OCI-M1 (cell line): ENCODE measurements at places on chromosomes 2 and 18.

DNA sequence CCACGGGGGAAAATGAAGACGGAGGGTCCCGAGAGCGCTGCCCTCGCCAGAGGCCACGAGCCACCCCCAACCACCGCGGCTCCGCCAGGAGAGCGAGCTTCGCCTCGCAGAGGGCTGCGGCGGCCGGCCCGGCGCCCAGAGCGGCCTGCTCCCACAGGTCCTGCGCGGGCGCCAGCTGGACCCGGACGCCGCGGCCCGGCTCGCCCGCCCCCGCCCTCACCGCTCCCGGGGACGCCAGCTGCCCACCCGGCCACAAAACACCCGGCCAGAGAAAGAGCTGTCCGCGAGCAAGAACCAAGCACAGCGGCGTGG lies 709 bp downstream of the PTPN2 start:
- DNase-seq = no peak

GRCh38 chr2:235244255-235245220 lies 249.3 kb upstream of the AGAP1 start:
- DNase-seq = peak; percentile 6

- no peak for DNase-seq
Observed at GRCh38 chr2:68134554-68134953, 23.1 kb upstream of the PNO1 start.

- DNase-seq = no peak
Observed at GRCh38 chr2:119706221-119706620, 27.2 kb downstream of the TMEM177 start.

DNA sequence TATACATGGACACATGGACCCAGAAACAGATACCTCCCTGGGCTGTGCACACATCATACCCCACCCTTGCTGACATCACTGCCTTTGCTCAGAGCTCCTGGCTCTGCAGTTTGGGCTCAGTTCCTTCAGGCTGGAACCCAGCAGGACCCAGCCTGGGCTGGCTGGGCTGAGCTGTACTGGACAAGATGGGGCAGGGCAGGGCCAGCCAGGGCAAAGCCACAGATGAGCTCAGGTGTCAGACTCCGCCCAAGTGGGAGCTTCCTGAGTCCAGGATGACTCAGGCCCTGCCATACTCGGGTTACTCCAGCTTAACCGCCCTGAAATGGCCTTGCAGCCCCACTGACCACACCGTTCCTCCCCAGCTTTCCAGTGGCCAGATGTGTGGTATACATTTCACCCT lies 284.9 kb downstream of the OSR1 start:
- DNase-seq = no peak

GRCh38 chr2:15909157-15909556 lies 31.2 kb upstream of the MYCN start:
- no peak for DNase-seq

GRCh38 chr2:58853420-58853819 lies 612.3 kb upstream of the FANCL start:
- no peak for DNase-seq

GRCh38 chr2:12816379-12817306 lies 99.9 kb downstream of the TRIB2 start:
- no peak for DNase-seq

- DNase-seq = no peak
Observed at GRCh38 chr2:164979113-164979512, 23.8 kb upstream of the SLC38A11 start.

GRCh38 chr2:170213651-170214050 lies 35.7 kb downstream of the MYO3B start:
- peak; percentile 70 for DNase-seq

DNA sequence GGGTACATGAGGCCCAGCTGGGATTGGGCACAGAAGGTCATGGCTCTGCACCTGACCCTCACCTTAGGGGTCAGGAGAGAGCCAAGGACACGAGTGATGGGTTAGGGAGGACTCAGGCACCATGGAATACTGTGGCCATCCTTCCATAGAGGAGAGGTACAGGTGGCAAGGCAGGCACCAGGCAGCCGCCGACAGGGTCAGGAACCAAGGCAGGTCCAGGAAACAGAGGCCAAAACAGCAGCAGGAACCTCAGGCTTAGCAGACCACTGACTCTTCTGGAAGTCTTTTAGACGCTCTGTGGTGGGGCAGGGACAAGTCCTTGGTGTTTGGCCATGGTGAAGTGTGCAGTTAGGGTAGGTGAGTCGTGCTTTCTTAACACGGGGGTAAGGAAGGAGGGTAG lies 128.0 kb downstream of the NEDD4L start:
- DNase-seq = no peak

DNA sequence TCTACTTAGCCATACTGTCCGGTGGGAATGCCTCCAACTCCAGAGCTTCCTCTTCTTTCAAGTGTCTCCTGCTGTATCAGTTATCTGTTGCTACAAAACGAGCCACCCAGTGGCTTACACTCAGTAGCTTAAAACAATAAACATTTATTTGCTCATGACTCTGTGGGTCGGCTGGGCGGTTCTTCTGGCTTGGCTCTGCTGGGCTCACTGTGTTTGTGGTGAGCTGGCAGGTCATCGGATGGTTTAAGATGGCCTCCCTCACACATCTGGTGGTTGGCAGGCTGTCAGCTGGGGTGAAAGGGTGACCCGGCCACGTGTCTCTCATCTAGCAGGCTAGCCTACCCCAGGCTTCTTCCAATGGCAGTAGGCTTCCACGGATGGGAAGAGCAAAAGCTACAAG lies 122.4 kb upstream of the SLC1A4 start:
- DNase-seq = peak; percentile 18

DNA sequence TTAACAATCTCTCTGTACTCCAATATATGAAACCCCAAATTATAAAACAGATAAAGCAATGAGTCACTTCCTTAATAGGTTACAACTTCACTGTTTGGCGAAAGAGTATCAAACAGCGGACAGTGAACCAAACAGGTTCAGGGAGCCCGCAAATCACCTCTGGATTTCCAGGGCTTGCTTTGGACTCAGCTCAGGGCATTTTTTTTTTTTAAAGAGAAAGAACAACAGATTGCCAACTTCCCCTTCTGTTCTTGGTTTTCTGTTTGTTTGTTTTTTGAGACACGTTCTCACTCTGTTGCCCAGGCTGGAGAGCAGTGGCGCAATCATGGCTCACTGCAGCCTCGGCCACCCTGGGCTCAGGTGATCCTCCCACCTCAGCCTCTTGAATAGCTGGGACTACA lies 52.7 kb downstream of the ABCB11 start:
- peak; percentile 23 for DNase-seq

- DNase-seq = no peak
Observed at GRCh38 chr18:49994410-49994809, 181.1 kb upstream of the ACAA2 start.

GRCh38 chr2:190512539-190513095 lies 21.9 kb downstream of the NEMP2 start:
- no peak for DNase-seq

DNA sequence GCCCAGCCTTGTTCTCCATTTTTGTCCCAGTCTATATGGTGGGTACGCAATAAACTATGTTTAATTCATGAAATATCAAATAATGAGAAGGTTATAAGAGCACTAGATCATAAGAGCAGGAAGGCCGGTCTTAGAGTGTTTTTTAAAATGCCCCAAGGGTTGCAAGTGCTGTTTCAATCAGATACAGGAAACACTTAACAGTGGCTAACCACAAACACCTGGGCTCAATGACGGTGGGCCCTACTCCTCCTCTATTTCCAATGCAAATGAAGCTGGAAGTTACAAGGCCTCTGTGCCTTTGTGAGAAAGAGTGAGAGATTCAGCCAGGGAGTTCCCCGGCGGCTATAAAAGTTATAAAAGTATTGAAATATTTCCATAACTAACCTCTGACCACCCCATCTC lies 18.9 kb upstream of the WDR33 start:
- no peak for DNase-seq

DNA sequence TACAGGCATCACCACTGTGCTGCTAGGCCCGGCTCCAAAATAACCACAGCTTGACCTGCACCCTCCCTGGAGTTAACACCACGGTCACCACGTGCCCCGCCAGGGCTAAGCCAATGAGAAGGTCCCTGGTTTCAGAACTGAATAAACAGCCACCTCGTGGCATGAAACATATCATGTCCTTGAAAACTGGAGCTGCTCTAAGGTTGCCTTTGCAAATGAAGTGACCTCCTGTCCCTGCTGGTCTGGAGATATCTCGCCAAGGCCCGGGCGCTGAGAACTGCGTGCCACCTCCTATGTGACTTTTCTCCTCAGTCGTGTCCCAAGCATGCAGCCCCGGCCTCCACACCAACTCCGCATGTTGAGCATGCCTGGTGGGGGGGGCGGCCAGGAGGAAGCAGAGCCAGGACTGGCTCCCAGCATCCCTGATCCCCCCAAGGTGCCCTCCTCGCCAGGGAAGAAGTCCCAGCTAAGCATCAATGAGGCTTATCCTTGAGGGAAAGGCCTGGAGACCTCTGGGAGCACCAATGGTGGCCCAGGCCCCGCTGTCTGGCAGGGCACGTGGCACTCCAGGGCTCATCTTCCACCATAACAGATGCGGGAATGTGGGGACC lies 16.3 kb upstream of the KCNG2 start:
- no peak for DNase-seq

DNA sequence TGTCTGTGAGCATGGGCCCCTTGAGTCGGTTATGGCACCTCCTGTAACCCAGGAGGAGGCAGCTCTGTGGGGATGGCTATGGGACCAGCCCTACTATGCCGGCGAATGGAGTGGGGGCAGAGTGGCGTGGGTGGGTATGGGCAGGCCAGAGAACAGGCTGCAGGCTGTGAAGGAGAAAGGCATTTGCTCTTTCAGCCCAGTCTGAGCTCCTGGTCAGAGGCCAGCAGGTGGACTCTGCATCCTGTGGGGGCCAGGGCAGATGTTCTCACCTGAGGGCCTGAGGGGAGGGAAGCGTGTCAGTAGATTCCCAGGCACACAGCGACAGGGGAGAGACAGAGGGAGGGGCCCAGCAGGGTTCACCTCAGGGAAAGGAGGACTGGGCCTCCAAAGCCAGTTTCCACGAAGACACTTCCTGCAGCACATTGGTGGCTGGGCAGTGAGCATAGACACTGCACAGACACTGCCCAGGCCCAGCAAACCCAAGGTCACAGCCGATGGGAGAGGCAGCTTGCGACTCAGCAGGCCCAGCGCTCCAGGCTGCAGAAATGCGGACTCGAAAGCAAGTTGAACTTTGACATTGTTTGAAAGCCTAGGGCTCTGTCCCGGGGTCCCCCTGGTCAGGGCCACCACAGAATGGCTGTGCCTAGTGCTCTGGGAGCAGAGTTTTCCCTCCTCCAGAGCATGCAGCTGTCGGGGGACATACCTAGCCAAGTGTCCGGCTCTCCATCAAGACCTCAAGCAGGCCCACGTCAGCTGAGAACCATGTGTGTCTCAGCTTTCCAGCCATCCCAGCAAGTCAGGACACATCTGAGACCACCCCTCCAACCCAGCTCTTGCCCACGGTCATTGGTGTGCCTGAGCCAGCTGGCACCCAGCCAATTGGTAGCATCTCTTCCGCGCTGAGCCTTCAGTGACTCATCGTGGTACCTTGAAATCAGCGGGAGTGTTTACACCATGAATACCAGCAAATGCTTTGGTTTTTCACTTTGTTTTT lies 53.8 kb downstream of the TGOLN2 start:
- DNase-seq = no peak

GRCh38 chr18:48583573-48583972 lies 44.7 kb downstream of the CTIF start:
- DNase-seq = no peak

- peak; percentile 92 for DNase-seq
Observed at GRCh38 chr2:196239622-196240587, 68.5 kb upstream of the STK17B start.

DNA sequence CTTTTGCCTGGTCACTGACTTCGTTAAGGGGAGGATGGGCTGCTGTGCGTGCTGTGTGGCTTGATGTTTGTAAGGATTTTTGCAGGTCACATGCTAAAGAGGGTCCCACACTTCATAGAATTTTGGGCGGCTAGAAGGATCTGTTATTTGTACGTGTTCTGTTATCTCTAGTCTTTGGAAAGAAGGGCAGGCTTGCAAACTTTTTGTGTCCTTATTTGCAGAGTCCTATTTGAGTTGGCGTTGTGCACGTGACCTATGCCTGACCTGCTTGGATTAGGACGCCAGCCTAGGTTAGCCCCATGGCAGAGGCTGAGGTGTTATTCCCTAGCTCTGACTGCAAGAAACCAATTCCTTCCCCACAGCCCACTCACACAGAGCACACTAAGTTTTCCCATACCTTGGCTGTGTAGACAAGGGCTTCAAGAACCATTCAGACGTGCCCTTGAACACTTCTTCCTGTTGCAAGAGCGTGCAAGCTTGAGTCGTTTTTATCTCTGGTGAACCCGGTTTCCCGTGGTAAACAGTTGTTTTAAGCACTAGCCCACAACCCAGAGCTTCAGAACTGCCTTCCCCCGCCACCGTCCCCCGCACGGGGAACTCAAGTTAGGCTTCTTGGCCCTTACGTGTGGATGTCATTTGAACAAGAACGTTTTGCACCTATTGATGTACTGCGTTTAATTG lies 94.6 kb downstream of the LDLRAD4 start:
- DNase-seq = no peak

- DNase-seq = no peak
Observed at GRCh38 chr2:7835693-7836680, 845.9 kb upstream of the ID2 start.

- peak; percentile 44 for DNase-seq
Observed at GRCh38 chr2:203591642-203592041, 56.5 kb upstream of the RAPH1 start.

DNA sequence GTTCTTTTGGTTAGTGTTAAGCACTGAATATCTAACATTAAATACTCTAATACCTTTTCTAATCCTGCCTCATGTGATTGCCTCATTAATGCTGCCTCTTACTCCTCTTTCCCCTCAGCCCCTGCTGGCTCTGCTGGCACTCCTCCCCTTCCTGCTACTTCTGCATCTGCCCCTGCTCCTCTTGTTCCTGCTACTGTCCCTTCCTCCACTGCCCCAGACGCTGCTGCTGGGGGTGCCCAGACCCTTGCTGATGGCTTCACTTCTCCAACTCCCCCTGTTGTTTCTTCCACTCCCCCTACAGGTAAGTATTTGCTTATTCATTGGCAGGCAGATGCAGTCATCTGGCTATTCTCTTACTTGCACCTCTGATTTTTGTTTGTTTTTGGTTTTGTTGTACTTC lies 68.5 kb downstream of the ABI2 start:
- DNase-seq = no peak

GRCh38 chr2:228673876-228674554 lies 492.5 kb upstream of the SPHKAP start:
- DNase-seq = no peak

GRCh38 chr2:150788426-150789140 lies 301.1 kb upstream of the RND3 start:
- no peak for DNase-seq

GRCh38 chr2:221423210-221423804 lies 148.8 kb downstream of the EPHA4 start:
- no peak for DNase-seq

DNA sequence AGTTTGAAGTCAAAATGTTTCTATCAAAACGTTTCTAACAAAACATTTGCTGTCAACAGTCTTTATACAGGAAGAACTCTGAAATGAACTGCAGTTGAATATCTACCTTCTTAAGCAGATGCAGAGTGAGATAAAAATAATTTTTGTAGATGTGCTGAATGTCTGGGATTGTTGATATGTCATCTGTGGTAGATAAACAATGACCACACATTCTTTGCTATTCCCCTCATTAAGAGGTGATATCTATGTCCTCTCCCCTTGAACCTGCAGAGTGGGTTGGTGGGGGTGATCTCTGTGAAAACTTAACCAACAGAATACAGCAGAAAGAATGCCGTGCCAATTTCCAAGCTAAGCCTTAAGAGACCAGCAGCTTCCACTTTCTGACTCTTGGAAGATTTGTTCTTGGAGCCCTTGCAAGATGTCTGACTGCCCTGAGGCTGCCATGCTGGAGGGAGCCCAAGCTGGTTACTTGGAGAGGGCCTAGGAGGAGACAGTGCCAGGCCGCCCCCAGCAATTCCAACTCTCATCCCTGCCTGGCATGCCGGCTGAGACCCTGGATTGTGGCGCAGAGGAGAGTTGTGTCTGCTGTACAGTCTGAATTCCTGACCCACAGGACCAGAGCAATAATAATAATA lies 80.8 kb downstream of the COLEC12 start:
- DNase-seq = no peak
